ENCODE measurements at places on chromosomes 2 and 18. TPM values are rescaled to one million over a fixed set of nuclear protein-coding genes. Genes with fewer than 3 reads are reported as not detected.

DNA sequence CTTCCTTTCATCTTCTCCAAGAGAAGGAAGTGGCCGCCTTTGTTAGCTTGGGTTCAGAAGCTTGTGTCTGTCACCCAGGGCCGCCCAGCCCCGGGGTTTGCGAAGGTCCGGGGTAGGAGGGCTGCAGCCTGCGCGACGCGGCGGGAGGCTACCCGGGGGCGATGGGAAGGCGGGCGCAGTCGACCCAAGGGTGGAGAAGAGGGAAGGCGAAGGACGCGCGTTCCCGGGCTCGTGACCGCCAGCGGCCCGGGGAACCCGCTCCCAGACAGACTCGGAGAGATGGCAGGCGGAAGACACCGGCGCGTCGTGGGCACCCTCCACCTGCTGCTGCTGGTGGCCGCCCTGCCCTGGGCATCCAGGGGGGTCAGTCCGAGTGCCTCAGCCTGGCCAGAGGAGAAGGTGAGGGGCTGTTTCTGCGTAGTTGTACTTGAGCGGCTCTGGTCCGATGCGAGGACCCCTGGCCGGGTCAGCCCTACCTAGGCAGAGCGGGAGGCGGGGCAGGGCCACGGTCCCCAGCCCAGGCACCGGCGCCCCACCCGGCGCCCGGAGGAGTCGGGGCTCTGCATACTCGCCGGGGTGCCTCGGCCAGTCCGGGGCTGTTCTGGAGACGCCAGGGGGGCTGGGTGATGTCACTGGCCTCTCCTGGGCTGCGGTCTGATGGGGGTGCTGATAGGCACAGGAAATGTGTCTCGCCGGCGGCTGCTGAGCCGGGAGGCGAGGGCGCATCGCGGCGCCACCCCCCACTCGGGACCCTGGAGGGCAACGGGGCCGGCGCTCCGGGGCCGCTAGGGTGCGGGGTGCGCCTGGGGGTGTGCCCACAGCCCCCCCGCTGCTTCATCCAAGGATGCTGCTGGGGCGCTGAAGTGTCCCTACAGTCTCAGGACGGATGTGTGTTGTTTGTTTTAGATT lies at the start of gene QPCT:
QPCT (plus strand) TSS at position 178 of the 909 bp plus-strand sequence; CDS start at position 280, 102 bp downstream.
- H3K27ac ChIP-seq = no peak within 1 kb of the TSS
- H3K36me3 ChIP-seq = no peaks in the 10 kb centered on the region
- peak within 1 kb of the TSS; percentile 56 for H3K4me3 ChIP-seq
- no peaks in the 10 kb centered on the region for H3K4me1 ChIP-seq
- DNase-seq = peak; percentile 43

DNA sequence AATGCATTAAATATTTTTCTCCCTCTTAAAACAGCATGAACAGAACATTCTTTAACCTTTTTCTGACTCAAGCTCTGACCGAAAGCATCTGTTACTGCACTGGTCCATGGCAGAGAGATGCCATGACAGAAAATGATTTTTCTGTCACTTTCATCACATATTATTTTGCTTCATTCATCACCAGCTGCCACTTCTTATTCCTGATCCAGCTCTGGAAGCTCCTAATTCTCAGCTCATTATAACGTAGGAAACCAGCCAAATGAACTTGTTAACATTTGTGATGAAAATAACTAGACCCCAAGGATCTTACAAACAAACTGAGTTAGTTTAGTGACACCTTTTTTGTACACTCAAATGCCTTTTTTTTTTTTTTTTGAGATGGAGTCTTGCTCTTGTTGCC lies 7.6 kb upstream of the CFLAR start:
- no peaks in the 10 kb centered on the region for H3K36me3 ChIP-seq

DNA sequence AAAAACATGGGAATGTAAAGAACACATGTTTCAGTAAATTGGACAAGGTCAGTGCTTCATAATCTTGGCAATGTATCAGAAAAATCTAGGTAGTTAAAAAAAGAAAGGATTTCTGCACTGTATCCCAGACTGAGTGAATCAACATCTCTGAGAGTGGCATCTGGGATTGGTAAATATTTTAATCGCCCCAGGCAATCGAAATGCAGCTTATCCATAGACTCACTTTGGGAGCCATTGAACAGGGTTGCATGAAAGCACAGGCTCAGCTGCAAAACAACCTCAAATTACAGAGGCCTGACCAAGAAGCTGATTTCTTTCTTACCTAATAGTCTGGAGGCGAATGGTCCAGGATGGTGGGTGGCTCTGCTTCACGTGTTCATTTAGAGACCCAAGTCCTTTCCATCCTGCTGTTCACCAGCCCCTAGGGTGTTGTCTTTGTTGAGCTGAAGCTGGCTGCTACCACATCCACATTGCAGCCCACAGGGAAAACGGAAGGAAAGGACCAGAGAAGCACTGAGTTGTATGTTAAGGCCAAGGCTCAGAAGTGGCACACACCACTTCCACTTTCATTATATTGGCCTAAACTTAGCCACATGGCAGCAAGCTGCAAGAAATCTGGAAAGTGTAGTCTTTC lies 59.0 kb downstream of the MOGAT1 start:
- no peaks in the 10 kb centered on the region for H3K36me3 ChIP-seq
- no peaks in the 10 kb centered on the region for H3K27me3 ChIP-seq
- DNase-seq = no peak
- no peak overlapping the region for H3K27ac ChIP-seq

GRCh38 chr2:27464443-27464842 lies 22.3 kb downstream of the KRTCAP3 start:
- H3K36me3 ChIP-seq = no peaks in the 10 kb centered on the region
- no peaks in the 10 kb centered on the region for H3K27me3 ChIP-seq
- no peak overlapping the region for H3K4me3 ChIP-seq
- no peak for DNase-seq
- no peaks in the 10 kb centered on the region for H3K4me1 ChIP-seq

DNA sequence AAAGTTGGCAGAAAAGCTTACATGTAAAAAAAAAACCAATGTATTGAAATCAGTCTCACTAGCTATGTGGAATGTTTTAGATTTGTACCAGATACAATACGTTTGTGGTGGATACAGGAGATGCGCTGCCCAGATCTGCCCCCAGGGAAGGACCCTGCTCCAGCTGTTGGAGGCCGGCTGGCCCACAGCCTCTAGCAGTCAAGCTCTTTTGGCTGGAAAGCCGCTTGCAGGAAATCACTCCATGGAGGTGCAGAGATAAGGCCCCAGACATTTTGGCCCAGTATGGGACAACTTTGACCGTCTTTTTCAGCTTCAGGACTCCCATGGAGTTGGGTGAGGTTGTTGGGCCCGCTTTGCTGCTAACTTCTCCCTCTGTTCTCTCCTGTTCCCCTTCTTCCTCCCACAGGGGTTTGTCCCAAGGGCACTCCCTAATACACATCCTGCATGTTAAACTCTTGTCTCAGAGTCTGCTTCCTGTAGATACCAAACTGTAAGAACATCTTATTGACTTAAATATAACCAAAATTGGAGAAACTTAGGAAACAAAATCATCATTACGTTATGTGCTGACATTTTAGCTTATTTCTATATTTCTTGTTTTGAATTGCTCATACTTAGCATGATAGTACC lies 1.7 kb upstream of the QPCT start:
- DNase-seq = no peak
- no peaks in the 10 kb centered on the region for H3K4me1 ChIP-seq
- H3K27ac ChIP-seq = no peak overlapping the region

Gene LYG2
- not detected for total RNA-seq

All from ovary (tissue), 10 donors.